ENCODE measurements at places on chromosomes 16 and 17.

DNA sequence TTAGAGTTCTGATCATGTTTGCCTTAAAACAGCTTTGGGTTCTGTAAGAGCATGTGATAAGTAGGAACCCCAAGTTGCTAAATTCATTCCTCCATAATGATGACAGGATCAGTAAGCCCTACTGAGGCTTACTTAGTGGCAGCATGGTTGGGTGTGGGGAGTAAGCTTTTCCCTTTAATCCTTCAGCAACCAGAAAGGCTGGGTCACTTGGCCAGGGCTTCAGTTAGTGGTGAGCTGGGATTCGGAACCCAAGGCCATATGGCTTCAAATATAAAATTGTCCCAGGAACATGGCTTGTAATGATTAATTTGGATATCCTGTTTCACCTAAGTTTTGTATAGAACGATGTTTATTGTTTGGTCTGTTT, 850 bp downstream of the GINS3 start:
- DNase-seq = no peak

DNA sequence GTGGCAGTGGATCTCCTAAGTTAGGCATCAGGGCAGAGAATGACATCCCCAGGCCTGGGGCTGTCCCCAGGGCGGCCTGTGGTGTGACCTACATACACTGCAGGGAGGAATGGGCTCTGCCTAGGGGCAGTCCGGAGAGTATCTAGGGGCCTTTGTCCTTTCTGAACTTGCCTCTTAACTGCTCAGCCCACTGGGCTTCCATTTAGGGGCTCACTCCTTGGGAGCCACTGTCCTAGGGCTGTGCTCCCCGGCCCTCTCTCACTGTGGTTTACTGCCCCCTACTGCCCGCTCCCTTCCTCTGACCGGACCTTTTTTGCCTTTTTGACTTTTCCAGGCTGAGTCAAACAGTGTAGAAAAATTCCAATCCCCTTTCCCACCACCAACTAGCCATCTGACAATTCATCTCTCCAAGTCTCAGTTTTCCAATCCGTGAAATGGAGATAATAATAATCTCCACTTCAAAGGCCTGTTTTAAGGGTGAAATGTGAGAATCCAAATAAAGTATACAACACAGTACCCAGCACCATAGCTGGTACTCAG, 66.8 kb downstream of the DNAH3 start:
- peak; percentile 52 for DNase-seq

DNA sequence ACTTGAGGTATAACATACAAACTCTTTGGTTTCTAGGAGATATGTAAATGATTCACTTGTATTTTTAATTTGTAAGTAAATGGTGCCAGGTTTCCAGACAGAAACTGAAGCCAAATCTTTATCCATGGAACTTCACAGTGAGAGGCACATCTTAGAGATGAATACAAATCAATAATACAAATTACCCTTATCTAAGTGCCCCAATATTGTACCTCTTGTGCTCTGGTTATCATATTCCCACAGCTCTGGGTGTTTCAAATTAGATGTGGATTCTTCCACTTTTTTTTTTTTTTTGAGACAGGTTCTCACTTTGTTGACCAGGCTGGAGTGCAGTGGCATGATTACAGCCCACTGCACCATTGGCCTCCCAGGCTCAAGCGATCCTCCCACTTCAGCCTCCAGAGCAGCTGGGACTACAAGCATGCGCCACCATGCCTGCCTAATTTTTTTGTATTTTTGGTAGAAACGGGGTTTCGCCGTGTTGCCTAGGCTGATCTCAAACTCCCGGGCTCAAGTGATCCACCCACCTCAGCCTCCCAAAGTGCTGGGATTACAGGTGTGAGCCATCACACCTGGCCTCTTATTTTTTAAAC, 38.0 kb upstream of the DHX40 start:
- no peak for DNase-seq

GRCh38 chr16:17062676-17063075, 408.1 kb downstream of the XYLT1 start:
- DNase-seq = peak; percentile 58

DNA sequence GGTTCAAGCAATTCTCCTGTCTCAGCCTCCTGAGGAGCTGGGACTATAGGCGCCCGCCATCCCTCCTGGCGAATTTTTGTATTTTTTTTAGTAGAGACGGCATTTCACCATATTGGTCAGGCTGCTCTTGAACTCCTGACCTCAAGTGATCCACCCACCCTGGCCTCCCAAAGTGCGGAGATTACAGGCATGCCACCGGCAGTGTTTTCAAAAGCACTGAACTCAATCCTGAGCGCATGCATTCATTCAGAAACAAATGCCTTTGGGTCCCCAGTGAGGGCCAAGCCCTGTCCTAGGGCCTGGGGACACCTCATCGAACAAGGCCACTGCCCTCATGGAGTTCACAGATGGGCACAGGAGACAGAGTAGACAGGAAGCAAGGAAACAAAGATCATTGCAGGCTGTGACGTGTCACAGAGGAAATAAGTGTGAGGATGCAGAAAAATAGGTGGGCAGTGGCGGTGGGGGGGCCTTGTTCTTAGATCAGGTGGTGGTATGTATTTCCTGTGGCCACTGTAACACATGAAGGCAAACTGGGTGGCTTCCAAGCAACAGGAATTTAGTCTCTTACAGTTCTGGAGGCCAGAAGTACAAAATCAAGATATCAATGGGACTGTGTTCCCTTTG, 12.5 kb downstream of the TMEM114 start:
- DNase-seq = no peak
